ENCODE measurements at places on chromosomes 7 and 10.

- no peak for DNase-seq
Observed at GRCh38 chr7:45888993-45889366, 692 bp downstream of the IGFBP1 start.

GRCh38 chr10:119805702-119806230 lies 66.9 kb downstream of the MCMBP start:
- DNase-seq: no peak

DNA sequence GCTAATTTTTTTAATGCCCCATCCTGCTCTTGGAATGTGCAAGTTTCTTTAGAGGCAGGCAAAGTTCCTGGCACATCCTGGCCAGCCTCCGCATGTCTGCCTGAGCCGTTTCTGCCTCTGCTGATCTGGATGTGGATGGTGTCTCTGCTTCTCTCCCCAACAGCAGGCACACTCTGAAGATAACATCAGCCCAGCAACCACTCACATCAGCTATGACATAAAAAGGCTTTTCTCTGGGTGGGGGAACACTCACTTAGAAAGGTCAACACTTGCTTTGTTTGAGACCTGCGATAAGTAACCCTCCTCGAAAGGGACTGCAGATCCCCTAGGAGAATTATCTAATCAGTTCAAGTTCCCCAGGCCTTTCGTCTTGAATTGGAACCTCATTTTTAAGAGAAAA lies 142.9 kb downstream of the FGFR2 start:
- DNase-seq: no peak

- no peak for DNase-seq
Observed at GRCh38 chr7:69756235-69756634, 158.0 kb downstream of the AUTS2 start.

- DNase-seq: no peak
Observed at GRCh38 chr10:106000721-106001120, 1163.8 kb downstream of the SORCS1 start.

All from ovary (tissue), 10 donors.